Chondrocyte (in vitro differentiated cells): ENCODE measurements at places on chromosomes 16 and 17. TPM values are rescaled to one million over a fixed set of nuclear protein-coding genes. Genes with fewer than 3 reads are reported as not detected.
A peak's percentile ranks its signal among the peaks of the same experiment; 100 is the strongest.

Gene FOXF1
- total RNA-seq, result not detected in 3 replicates

- no peaks in the 10 kb centered on the region for H3K4me1 ChIP-seq
- no peak overlapping the region for H3K4me3 ChIP-seq
- DNase-seq, result no peak
These were observed 387.4 kb upstream of the ASIC2 start for GRCh38 chr17:33680472-33680871.

GRCh38 chr17:81990836-81991683 lies 13.6 kb downstream of the ASPSCR1 start:
- H3K27ac ChIP-seq, result peak overlapping the region; percentile 87
- DNase-seq, result no peak
- H3K4me3 ChIP-seq, result no peak overlapping the region
- H3K4me1 ChIP-seq, result peaks cover 17% of the 10 kb centered on the region

Gene HS3ST2
- not detected in 3 replicates for total RNA-seq

- H3K4me1 ChIP-seq, result peaks cover 16% of the 10 kb centered on the region
- no peaks in the 10 kb centered on the region for H3K36me3 ChIP-seq
- H3K27me3 ChIP-seq, result no peaks in the 10 kb centered on the region
- H3K4me3 ChIP-seq, result no peak overlapping the region
- no peak overlapping the region for H3K27ac ChIP-seq
These were observed 7.4 kb upstream of the PPP1R9B start for GRCh38 chr17:50157891-50158290.

Gene YPEL2
- 41.9 to 52.2 TPM (median 52.1 TPM) in 3 replicates for total RNA-seq

- peaks cover 1% of the 10 kb centered on the region for H3K27me3 ChIP-seq
- no peak overlapping the region for H3K4me3 ChIP-seq
- H3K27ac ChIP-seq, result peak overlapping the region; percentile 39
- no peak for DNase-seq
- H3K36me3 ChIP-seq, result no peaks in the 10 kb centered on the region
These were observed 7.7 kb downstream of the CCL16 start for GRCh38 chr17:35973333-35974260.

GRCh38 chr17:41153856-41154255 lies 4.2 kb upstream of the KRTAP4-5 start:
- H3K36me3 ChIP-seq, result no peaks in the 10 kb centered on the region
- H3K4me1 ChIP-seq, result no peaks in the 10 kb centered on the region
- H3K27ac ChIP-seq, result no peak overlapping the region
- H3K27me3 ChIP-seq, result peaks cover 5% of the 10 kb centered on the region
- no peak for DNase-seq
- no peak overlapping the region for H3K4me3 ChIP-seq

Gene CCL14
- not detected in 3 replicates for total RNA-seq

DNA sequence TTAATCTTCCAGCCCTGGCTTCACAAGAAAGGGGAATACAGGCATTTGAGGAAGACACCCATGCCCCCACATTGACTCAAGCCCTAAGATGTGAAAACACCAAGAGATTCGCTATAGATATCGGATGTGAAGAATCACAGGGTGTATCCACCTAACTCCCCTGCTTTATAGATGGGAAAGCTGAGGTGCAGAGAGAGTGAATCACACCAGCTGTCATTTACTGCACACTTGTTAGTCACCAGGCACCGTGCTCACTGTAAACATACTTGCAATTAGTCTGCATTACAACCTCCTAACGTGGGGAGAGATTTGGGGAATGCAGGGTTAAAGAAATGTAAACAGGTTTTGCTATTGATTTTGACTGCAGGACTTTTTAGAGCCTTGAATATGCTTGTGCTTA lies 325.5 kb downstream of the C16orf95 start:
- DNase-seq, result no peak
- no peaks in the 10 kb centered on the region for H3K27me3 ChIP-seq
- peaks cover 21% of the 10 kb centered on the region for H3K4me1 ChIP-seq
- H3K4me3 ChIP-seq, result no peak overlapping the region
- H3K36me3 ChIP-seq, result no peaks in the 10 kb centered on the region

DNA sequence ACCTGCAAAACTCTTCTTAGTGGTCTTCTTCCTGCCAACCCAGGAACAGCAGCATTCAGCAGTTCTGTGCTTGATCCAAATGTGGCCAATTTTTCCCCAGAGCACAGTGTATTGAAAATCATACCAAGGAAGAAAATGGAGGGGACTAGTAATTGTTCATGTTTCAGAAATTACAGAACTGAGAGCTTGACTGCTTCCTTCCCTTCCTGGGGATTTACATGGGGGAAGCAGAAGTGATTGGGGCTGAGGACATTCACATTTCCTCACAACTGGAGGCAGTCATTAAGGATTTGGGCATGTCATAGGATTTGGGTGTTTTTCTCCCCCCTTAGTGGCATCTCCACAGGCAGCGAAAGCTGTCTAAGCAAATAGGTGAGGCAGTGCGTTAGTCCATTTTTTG lies 19.7 kb downstream of the CIITA start:
- DNase-seq, result no peak
- no peak overlapping the region for H3K27ac ChIP-seq
- no peaks in the 10 kb centered on the region for H3K36me3 ChIP-seq
- no peak overlapping the region for H3K4me3 ChIP-seq

DNA sequence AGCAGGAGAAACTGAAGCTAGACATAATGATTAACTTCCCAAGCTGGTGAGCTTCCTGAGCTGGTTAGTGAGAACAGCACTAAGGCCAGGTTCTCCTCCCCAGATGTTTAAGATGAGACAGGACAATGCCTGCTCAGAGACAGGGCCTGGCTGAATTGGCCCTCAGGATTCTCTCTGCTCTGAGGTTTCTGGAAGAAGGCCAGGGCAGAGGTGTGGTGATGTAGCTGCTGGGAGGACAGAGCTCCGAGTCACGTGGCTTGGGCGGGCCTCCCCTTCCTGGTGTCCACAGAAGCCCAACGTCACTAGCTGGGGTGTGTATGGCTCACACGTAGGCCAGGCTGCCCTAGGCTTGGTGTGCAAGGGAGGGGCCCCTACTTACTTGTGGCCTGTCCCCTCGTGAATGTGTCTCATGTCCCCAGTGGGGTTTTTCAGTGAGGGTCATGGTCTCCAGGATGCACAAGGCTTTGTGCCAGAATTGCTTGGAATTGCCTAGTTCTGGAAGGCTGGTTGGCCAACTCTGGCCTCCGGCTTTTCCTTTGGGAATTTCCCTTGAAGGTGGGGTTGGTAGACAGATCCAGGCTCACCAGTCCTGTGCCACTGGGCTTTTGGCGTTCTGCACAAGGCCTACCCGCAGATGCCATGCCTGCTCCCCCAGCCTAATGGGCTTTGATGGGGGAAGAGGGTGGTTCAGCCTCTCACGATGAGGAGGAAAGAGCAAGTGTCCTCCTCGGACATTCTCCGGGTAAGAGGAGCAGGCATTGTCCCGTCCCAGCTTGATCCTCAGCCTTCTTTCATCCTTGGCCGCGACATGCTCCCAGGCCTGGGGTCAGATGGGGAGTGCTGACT lies 3.4 kb downstream of the NOD2 start:
- no peak for DNase-seq
- no peak overlapping the region for H3K4me3 ChIP-seq
- H3K27ac ChIP-seq, result no peak overlapping the region

DNA sequence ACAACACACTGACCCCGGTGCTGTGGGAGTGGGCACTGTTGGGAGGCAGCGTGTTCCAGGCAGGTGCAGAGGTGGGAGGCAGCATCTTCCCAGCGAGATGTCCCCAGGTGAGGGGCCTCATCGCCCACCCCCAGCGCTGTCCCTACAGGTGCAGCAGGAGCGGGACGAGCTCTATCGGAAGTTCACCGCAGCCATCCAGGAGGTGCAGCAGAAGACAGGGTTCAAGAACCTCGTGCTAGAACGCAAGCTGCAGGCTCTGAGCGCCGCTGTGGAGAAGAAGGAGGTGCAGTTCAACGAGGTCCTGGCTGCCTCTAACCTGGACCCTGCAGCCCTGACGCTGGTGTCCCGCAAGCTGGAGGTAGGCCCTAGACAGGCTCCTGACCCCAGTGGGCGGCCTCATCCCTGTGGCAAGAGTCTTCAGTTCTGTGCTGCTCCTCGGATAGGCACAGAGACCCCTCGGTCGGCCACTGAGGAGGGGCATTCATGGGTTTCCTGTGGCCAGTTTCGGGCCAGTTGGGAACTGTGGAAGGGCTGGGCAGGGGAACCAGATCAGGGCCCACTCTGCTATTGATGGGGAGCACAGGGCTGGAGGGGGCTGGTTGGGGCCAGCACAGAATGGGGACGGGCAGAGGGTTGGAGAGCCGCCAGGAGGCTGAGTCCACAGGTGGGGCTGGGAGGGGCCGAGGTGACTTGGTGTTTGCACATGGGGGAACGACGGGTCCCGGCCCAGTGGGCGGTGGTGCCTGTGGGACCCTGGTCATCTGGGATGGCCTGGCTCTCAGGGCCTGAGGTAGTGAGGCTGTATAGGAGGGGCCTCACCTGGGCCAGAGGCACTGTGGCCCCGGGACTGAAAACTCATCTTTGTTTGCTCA lies 21.1 kb upstream of the DBNDD1 start:
- DNase-seq, result no peak
- no peaks in the 10 kb centered on the region for H3K27me3 ChIP-seq
- H3K36me3 ChIP-seq, result peaks cover 7% of the 10 kb centered on the region
- peaks cover 9% of the 10 kb centered on the region for H3K4me1 ChIP-seq
- H3K4me3 ChIP-seq, result no peak overlapping the region

- H3K4me1 ChIP-seq, result no peaks in the 10 kb centered on the region
- DNase-seq, result no peak
- no peak overlapping the region for H3K4me3 ChIP-seq
- H3K36me3 ChIP-seq, result no peaks in the 10 kb centered on the region
- no peak overlapping the region for H3K27ac ChIP-seq
- H3K27me3 ChIP-seq, result peaks cover 12% of the 10 kb centered on the region
These were observed 20.5 kb upstream of the PABPN1L start for GRCh38 chr16:88886845-88887521.

- no peaks in the 10 kb centered on the region for H3K4me1 ChIP-seq
- no peaks in the 10 kb centered on the region for H3K27me3 ChIP-seq
- H3K4me3 ChIP-seq, result no peak overlapping the region
These were observed 148.5 kb downstream of the CEP112 start for GRCh38 chr17:66043419-66043818.

Gene RAD51C
- total RNA-seq, result 17.2 to 25.4 TPM (median 22.3 TPM) in 3 replicates

DNA sequence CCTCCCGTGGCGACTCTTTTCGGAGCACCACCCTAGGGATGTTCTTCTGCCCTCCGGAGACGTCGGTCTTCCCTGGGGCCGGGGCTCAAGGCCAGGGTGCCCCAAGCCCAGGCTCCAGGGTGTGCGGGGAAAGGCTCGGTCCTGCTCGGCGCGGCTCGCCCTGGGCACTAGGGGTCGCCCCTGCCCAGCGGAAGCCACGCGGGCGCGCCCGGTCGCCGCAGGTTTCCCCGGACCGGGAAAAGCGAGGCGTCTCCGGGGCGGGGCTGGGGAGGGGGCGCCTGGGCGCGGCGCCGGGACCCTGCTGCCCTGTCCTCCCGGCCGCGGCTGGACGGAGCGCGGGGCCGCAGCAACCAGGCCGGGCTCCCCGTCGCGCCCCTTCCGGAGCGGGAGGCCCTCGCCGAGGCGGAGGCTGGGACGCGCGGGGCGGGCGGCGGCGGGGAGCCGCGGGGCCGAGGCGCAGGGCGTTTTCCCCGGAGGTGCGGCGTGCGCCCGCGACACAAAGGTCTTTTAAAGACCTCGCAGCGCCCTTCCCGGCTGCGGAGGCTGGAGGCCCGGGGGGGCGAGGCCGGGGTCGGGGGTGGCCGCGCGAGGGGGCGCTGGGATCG lies 76.4 kb downstream of the MRC2 start:
- H3K27me3 ChIP-seq, result no peaks in the 10 kb centered on the region
- H3K4me1 ChIP-seq, result peaks cover 40% of the 10 kb centered on the region
- peak overlapping the region; percentile 78 for H3K4me3 ChIP-seq
- peaks cover 2% of the 10 kb centered on the region for H3K36me3 ChIP-seq

DNA sequence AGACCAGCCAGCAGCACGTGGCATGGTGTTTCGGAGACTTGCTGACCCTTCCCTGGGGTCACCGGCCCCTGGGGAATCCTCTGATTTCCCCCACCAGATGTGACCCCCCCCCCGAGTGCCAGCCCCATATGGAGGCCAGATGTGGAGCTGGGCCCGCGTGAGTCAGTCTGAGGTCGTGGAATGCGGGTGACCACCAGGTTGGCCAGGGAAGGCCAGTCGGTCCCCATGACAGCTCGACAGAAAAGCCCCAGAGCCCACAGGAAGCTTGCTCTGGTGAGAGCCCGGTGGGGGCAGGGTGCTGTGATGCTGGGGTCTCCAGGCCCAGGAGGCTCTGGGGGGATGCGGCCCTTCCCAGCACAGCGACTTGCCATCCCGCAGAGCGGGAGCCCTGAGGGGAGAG lies 209.0 kb downstream of the NTN1 start:
- H3K27ac ChIP-seq, result no peak overlapping the region
- no peak for DNase-seq
- H3K36me3 ChIP-seq, result no peaks in the 10 kb centered on the region

Gene CLDN9
- not detected in 3 replicates for total RNA-seq

DNA sequence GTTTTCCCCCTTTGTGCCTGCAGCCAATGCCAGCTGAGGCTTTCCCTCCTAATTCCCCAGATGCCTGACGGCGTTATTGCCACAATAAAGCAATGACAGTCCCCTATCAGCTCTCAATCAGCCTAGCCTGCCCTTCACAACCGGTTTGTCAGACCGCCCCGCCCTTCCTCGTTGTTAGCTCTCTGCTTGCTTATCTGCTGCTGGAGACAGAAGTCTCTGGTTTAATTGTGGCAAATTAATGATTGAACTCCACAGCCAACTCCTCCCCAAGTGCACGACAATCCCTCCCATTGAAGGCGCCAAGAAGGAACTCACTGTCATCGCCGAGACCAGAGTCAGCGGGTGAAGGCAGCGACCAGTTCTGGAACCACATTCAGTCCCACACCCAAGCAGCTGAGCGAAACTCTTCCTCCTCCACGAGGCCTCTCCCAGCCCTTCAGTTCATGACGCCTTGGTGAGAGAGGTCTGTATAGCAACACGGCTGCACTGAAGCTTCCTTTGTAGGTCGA lies 474.4 kb downstream of the SLC39A11 start:
- H3K27ac ChIP-seq, result no peak overlapping the region
- H3K4me1 ChIP-seq, result peaks cover 26% of the 10 kb centered on the region
- peaks cover 11% of the 10 kb centered on the region for H3K27me3 ChIP-seq
- no peak for DNase-seq
- no peak overlapping the region for H3K4me3 ChIP-seq
- H3K36me3 ChIP-seq, result peaks cover 3% of the 10 kb centered on the region

Gene LPO
- not detected in 3 replicates for total RNA-seq

DNA sequence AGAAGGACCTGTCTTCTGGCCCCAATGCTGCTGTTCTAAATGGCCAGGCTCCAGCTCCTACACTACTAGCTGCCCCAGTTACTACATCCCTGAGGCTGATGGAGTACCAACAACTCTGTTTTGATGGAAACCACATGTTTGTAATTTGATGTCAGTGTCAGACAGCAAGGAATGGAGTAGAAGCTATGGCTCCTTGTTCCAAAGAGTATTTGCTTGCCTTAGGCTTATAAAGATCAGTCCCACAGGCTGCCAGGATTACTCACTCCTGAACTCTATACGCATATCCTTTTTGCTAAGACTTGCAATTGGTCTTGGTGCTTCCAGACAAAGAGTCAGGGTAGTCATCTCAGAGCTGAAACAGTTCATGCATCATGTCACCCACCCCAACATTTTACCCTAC lies 139.6 kb downstream of the HS3ST3A1 start:
- peaks cover 1% of the 10 kb centered on the region for H3K36me3 ChIP-seq
- H3K27ac ChIP-seq, result no peak overlapping the region
- no peak for DNase-seq
- peaks cover 13% of the 10 kb centered on the region for H3K4me1 ChIP-seq
- no peak overlapping the region for H3K4me3 ChIP-seq

Gene PLA2G10
- total RNA-seq, result not detected in 3 replicates
